ENCODE measurements at places on chromosomes 12 and 14.
A peak's percentile ranks its signal among the peaks of the same experiment; 100 is the strongest.

- DNase-seq, result no peak
These were observed 141.0 kb upstream of the RMST start for GRCh38 chr12:97321621-97322020.

DNA sequence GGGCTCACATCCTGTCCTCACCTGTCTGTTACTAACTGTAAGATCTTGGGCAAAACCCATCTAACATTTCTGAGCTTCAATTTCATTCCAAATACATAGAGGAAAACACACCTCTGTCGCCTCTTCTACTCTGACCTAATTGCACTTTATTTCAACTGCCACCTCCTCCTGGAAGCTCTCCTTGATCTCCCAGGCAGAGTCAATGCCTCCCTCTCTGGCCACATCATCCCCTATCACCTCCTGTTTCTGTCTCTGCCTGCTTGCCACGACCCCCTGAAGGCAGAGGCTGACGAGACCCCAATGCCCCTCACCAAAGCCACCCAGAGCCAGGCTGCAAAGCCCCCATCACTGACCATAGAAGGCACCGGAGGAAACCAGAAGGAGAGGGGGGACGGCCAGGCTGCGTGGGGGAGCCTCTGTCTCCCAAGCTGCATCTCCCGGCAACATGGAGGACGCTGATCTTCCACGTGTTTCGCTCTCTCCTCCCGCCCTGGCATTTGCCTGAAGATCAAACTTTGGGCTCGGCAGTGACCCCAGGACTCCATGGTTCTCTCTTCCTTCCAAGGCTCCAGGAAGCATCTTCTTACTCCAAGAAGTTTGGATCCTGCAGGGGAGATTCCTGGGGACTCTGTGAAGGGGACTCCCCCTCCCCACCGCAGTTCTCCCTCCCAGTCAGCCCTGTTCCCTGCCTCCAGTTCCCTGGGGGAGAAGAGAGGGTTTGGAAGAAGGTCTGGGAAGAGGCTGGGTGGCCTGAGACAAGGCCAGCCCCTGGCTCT is 50.1 kb upstream of the BCL11B start:
- no peak for DNase-seq

DNA sequence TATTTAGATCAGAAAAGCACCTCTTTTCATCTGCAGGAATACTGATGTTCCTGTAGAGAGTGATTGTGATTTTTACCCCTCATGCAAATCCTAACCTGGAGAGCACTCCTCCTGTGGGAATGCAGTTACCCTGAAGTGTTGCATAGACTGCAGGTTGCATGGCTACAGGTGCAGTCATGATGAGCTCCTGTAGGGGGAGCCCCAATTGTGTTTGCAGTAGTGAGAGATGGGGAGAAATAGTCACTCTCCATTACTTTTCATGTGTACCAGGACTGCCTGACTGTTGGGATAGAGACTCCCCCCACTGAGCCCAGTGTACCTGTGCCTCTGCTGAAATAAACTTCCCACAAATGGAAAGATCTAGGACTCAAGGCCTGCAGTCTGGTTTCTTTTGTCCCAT is 1086.5 kb downstream of the SLC6A15 start:
- peak; percentile 76 for DNase-seq

GRCh38 chr12:68481181-68481941 is 129.3 kb upstream of the RAP1B start:
- no peak for DNase-seq

GRCh38 chr14:72774141-72774540 is 119.8 kb downstream of the DPF3 start:
- no peak for DNase-seq

GRCh38 chr12:28114488-28114887 is 75.8 kb upstream of the CCDC91 start:
- no peak for DNase-seq

DNA sequence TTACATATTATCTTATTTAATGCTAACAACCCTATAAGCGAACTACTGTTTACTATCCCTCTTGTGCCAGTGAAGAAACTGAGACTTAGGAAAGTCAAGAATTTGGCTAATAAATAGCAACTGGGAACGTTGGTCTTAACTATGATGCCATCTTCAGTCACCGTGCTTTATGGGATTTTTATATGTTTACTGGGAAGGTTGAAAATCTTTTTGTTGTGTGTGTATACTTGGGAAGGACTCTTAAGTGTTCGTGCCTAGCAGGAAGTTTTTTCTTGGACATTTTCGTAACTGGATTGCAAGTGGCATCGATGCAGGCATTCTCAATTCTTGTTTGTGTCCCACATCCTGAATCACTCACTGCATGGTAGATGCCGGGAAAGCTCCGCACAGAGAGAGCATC is 9.4 kb downstream of the SFSWAP start:
- no peak for DNase-seq

- DNase-seq, result no peak
These were observed 52.7 kb downstream of the KCNA5 start for GRCh38 chr12:5096241-5096924.

GRCh38 chr12:119456824-119457223 is 122.3 kb downstream of the CCDC60 start:
- DNase-seq, result no peak

DNA sequence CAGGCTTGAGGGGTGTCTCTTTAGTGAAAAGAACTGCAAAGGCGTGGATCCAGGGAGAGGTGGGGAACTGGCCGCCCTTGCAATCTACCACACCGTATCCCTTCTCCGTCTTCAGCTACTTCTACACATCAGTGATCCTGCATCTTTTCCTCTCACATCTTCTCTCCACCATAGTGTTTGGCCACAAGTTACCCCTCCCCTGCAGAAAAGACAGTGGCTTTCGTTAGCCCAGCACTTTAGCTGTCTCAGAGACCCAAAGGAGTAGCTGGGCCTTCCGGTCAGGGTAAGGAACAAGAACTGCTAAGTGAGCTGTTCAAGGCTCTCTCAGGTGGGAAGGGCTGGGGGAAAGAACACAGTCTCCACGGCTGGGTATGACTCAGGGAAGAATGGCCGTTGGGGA is 158.4 kb downstream of the NDUFA12 start:
- no peak for DNase-seq

DNA sequence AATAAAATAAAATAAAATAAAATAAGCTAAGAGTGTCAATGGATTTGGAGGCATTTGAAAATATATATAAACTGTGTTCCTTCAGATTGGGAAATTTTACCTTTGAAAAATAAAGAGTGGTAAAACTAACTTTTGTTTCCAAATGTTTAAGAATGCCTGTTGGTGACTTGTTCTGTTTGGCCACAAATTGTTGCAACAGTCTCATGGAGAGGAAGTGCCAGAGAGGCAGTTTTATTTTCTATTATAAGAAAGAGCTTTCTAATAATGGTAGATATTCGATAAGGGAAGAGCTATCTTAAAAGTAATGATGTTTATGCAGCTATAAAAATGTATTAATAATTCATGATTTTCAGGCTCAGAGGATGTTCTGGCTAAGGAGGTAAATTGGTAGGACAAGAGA is 68.8 kb upstream of the MDGA2 start:
- DNase-seq, result no peak

GRCh38 chr14:31261859-31262731 is 54.5 kb upstream of the HECTD1 start:
- DNase-seq, result no peak

DNA sequence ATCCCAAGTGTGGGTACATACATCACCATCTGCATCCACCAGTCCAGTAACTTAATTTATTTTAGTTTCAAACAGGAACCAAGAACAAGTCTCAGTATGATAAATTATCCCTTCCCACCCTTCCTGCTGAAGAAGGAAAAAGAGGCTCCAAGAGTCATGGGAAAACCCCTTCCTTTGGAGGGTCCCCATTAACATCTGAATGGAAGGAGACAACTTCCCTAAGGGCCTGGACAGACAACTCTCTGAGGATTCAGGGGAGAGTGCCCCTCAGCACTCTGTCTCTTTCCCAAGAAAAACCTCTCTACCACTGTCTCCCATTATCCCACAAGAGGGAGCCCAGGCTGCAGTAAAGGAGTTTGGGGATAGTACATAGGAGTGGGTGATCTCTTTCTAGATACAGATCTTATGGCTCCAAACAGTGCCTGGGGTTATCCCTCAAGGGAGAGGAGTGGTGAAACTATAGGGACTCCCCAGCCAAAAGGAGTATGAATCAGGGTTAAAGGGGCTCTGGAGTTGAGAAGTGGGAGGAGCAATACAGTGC is 6.2 kb downstream of the WNT10B start:
- peak; percentile 88 for DNase-seq

- DNase-seq, result no peak
These were observed 54.9 kb downstream of the ITPK1 start for GRCh38 chr14:93060841-93061240.

- DNase-seq, result no peak
These were observed 16.3 kb upstream of the CYP46A1 start for GRCh38 chr14:99667821-99668220.

GRCh38 chr12:92132288-92132687 is 13.4 kb downstream of the BTG1 start:
- no peak for DNase-seq

- no peak for DNase-seq
These were observed 43.9 kb downstream of the TMTC3 start for GRCh38 chr12:88185988-88186387.

- no peak for DNase-seq
These were observed 11.1 kb downstream of the KIF21A start for GRCh38 chr12:39431797-39432196.

DNA sequence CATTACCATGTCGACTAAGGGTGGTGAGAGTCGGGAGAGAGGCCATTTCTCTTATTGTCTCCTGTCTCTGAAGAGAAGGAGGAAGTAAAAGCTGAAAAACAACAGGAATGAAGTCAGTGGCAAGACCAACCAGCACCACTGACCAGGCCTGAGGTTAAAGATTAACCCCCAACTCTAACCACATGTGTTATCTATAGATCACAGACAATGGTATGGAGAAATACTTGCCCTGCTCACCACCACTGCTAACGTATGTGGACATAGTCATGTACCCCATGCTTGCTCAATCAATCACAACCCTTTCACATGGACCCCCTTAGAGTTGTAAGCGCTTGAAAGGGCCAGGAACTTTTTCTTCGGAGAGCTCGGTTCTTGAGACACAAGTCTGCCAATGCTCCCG is 690.9 kb upstream of the LMO3 start:
- no peak for DNase-seq

- DNase-seq, result no peak
These were observed 35.6 kb downstream of the RASSF8 start for GRCh38 chr12:25993901-25994651.

GRCh38 chr12:5375547-5376295 is 56.2 kb upstream of the NTF3 start:
- DNase-seq, result no peak

DNA sequence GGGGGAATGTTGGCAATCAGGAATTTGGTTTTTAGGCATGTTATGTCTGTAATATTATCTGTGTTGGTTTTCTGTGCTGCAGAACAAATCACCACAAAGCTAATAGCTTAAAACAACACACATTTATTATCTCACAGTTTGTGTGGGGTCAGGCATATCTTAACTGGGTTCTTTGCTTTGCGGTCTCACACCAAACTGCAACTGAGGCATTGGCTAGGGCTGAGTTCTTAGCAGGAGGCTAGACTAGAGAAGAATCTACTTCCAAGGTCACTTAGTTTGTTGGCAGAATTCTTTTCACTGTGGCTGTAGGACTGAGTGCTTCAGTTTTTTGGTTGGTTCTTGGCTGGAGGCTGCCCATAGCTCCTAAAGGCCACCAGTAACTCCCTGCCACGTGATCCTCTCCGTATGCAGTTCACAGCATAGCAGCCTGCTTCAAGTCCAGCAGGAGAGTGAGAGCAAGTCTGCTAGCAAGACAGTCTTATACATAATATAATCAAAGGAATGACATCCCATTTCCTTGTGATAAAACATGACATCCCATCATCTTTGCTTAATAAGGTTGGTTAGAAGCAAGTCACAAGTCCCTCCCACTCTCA is 21.6 kb downstream of the ATF1 start:
- DNase-seq, result no peak

GRCh38 chr12:110371408-110372055 is 32.0 kb downstream of the ANAPC7 start:
- no peak for DNase-seq

DNA sequence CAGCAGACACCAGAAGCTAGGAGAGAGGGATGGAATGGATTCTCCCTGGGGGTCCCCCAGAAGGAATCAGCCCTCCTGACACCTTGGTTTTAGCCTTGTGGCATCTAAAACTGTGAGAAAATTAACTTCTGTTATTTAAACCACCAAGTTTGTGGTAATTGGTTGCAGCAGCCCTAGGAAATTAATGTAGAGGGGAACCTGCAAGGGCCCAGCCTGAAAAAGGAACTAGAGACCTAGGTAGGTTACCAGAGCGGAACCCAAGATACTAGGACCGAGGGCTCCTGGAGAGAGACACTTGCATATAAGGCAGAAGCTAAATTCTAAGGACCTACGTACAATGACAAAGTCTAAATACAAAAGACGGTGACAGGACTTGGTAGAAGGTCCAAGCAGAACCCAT is 8.1 kb upstream of the DENND5B start:
- no peak for DNase-seq

- DNase-seq, result no peak
These were observed 407.5 kb upstream of the MGAT4C start for GRCh38 chr12:86663716-86664115.

- DNase-seq, result no peak
These were observed 30.8 kb downstream of the NTN4 start for GRCh38 chr12:95759718-95760117.

DNA sequence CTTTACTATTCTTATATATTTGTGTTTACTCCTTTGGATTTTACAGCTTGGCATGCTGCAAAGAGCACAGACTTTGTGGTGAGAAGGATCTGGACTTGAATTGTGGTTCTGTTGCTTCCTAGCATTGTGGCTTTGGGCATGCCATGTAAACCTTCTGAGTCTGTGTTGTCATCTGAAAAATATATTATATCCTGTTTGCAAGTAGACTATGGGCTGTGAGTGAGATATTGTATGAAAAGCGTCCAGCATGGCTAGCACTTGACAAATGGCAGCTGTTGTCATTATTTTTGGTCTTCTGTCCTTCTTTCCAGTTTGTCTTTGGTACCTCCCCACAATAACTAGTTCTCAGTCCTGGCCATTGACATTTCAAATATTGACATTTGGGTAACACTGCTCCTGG is 61.8 kb upstream of the DACT1 start:
- no peak for DNase-seq

- DNase-seq, result no peak
These were observed 76.6 kb upstream of the CCND2 start for GRCh38 chr12:4196805-4197420.

GRCh38 chr12:113786107-113786506 is 180.0 kb downstream of the RBM19 start:
- peak; percentile 32 for DNase-seq

- DNase-seq, result no peak
These were observed 5.8 kb downstream of the GLT8D2 start for GRCh38 chr12:104044158-104044557.

DNA sequence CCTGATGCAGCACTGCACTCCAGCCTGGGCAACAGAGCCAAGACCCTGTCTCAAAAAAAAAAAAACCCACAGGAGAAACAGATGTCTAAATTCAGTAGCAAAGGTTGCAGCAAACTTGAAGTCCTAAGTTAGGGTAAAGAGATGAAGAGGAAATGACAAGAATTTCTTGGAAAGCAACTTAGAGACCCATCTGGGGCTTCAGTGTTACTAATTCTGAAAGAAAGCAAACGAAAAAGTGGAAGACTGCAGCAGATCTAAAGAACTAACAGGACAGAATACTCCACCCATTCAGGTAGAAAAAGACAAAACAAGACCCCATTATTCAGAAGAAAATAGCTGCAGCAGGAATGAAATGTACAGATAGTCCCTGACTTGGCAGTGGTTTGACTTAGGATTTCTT is 31.9 kb downstream of the RESF1 start:
- DNase-seq, result no peak

GRCh38 chr14:89207925-89208328 is 209.1 kb downstream of the FOXN3 start:
- peak; percentile 35 for DNase-seq

Data from GM23338 (cell line).